ENCODE measurements at places on chromosomes 3 and 15.

DNA sequence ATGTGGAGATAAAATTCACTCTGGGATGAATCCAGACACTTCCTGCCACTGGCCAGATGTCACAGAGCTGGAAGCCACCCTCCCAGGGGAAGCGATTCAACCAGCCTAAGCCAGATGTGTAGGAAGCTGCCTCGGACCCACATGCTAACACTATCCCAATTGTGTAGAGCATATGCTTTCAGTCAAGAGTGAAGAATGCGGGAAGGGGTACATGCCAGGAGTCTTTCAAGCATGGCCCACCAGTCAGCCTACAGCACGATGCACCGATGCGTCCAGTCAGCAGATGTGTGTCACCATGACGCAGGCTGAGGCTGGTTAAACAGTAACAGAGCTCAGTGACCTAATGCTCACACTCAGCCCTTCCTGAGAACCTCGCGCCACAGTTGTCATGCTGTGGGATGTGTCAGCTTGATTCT is 38.8 kb upstream of the BNC1 start:
- no peak for DNase-seq

DNA sequence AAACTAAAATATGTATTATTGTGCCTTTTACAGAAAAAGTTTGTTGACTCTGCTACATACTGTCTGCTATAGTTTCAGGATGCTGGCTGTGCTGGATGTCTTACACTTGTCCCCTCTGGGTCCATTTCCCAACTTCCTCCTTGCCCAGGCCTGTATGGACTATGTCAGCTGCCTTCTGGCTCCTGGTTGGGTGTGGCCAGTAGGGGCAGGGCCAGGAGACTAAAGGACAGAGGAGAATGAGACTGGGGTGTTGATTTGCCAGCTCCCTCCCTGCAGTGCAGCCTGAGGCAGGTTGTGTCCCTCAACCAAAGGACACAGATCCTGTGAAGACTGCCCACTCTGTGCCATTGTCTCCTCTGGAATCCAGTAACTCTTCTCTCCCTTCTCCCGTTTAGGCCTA is 90.6 kb upstream of the UBE2E2 start:
- DNase-seq = no peak

GRCh38 chr3:98914210-98915080 is 12.9 kb upstream of the DCBLD2 start:
- no peak for DNase-seq

GRCh38 chr15:90877996-90878395 is 6.3 kb upstream of the FES start:
- DNase-seq = no peak

GRCh38 chr15:26867200-26868007 is 542 bp downstream of the GABRA5 start:
- DNase-seq = no peak

GRCh38 chr15:86590461-86590860 is 510.8 kb downstream of the AGBL1 start:
- DNase-seq = no peak

DNA sequence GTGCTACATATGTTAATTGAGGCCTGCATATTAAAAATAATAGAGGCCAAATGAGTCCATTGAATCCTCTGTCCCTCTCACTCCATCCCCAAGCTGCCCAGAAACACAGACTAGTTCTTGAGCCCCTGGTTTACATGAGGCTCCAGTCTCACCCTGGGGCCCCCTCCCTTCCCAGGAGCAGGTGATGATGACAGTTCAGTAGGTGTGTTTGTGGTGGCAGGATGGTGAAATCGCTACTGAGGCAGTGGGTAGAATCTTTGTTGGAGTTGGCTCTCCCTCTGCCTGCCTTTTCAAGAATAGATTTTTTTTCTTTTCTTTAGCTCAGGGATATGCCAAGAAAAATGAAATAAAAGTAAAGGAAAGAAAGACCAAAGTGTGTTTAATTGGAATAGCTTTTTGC is 288.7 kb downstream of the EPHB1 start:
- DNase-seq = no peak

DNA sequence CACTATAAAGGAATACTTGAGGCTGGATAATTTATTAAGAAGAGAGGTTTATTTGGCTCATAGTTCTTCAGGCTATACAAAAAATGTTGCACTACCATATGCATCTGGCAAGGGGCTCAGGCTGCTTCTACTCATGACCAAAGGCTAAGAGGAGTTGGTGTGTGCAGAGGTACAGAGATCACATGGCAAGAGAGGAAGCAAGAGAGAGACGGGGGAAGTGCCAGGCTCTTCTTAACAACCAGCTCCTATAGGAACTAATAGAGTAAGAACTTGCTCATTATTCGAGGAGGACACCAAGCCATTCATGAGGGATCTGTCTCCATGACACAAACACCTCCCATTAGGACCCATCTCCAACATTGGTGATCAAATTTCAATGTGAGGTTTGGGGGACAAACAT is 6.0 kb upstream of the FNDC3B start:
- DNase-seq = no peak

DNA sequence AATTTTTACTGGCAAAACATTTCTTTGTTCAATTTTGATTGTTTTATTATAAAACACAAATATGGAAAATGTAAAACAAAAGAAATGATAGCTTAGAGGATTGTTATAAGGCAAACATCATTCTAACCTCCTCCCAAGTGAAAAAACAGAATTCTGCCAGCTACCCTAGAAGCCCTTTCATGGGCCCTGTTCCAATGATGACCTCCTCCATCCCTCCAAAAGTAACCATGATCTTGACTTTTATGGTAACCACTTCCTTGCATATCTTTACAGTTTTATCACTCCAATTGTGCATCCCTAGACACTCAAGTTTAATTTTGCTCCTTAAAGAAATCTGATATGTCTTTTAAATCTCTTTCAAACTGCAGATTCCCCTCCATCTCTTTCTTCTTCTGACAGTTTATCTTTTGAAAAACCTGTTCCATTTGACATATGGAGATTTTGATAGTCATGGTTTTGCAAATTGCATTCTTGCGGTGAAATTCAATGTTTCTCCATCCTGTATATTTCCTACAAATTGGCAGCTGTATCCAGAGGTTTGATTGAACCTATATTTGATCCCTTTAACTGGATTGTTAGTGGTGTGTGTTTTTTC is 27.0 kb upstream of the TNFAIP8L3 start:
- DNase-seq = no peak

GRCh38 chr3:160402221-160403027 is 3.0 kb downstream of the SMC4 start:
- no peak for DNase-seq

- DNase-seq = no peak
These were observed 988 bp upstream of the NFKBIZ start for GRCh38 chr3:101848326-101848725.

Data from stimulated activated CD4-positive, alpha-beta T cell treated with anti-CD3 and anti-CD28 coated beads, Interleukin-1b, Interleukin-23, amount 100 ng/mL, for 1 hour (primary cell).